ENCODE measurements at places on chromosomes 7 and 10.

GRCh38 chr7:158094671-158095226 lies 492.9 kb downstream of the PTPRN2 start:
- no peak for DNase-seq

DNA sequence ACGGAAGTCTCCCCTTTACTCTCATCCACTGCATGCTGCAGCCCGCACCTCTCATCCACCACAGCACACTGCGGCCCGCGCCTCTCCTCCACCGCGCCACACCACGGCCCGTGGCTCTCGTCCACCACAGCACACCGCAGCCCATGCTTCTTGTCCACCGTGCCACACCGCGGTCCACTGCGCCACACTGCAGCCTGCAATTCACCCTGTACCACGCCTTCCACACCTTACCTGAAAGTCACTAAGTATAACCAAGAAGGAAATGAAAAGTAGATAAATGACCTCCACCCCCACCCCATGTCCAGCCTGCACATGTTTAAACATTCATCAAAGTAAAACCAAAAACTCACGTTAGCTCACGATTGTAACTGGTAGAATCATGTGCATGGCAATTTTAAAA lies 176.1 kb downstream of the DIP2C start:
- DNase-seq, result no peak

- DNase-seq, result no peak
Measured at GRCh38 chr10:48968036-48968435, 28.4 kb upstream of the LRRC18 start.

DNA sequence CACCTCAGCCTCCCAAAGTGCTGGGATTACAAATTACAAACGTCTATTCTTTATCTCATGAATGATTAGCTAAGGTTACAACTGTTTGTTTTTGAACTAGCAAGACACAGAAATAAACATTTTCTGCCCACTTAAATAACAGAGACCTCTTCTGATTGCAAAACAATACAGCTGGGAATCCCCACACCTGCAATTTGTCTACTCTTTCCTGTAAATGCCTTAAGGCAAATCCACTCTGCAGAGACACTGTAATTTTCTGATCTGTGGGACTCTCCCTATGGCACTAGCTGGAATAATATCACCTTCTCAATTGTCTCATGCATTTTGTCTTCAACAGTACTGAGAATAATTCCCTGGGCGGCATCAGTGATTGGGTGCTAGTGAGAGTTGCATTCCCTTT lies 149.3 kb upstream of the FAM3C start:
- DNase-seq, result no peak

DNA sequence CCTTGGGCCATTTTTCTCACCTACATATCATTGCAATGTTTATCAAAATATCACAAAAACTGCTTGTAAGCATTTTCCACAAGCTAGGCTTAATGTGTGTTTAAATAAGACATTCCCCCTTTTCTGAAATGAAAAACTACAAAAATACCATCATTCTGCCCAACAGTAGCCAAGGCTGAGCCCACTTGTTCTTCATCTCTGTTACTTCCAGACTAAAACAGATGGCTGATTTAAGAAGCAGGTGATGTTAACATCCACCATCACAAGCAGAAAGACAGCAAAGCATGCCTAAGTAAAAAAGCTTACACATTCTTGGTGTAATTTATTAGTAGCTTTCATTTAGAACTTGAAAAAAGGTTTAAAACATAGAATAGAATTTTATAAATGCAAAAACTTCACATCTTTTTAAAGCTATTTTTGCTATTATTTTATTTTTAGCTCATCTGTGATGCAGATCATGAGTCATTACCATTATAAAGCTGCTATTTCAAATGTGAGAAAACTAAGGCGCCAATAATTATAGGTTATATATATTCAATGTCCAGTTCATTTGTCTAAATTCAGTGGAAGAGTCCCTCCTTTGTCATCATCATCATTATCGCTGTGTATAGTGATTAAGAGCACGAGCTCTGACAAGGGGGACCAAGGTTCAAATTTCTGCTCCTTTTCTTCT lies 109.4 kb downstream of the RELN start:
- no peak for DNase-seq

DNA sequence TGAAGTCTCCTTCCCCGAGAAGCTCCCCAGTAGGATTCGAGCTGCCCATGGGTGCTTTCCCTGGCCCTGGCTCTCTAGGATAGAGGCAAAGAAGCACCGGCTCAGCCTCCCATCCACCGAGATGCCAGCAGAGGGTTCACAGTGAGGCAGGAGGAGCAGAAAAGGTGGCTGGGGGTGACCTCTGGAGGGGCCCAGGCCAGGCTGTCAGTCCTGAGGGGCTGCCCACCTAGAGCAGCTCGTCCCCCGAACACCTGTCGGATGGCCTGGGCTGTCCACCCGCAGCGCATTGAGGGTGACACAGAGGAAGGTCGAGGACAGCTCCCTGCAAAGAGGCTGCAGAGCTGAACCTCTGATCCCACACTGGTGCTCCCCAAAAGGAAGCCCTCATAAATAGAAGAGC lies 167.2 kb upstream of the PPP2R2D start:
- DNase-seq, result no peak

DNA sequence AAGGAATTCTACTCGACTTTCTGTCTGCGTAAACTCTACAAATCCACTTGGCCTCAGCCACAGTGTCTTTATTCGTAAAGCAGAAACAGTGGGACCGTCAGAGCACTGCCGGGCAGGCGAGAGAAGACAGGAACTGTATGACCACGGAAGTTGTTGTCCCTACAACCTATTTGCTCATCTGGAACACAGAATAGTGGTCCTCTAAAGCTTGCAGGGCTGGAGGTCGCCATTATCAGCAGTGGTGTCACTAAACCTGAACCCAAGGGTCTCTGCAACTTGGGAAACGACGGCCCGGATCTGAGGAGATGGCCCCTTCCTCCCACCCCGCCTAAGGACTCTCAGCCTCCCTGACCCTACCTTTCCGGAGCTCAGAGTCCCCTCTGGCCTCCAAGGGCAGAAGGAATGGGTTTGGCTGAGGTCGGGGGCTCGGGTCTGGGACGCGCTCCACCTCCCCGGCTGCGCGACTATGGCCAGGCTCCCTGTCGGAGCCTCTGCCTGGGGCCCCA lies 442 bp downstream of the STYXL1 start:
- peak; percentile 19 for DNase-seq

DNA sequence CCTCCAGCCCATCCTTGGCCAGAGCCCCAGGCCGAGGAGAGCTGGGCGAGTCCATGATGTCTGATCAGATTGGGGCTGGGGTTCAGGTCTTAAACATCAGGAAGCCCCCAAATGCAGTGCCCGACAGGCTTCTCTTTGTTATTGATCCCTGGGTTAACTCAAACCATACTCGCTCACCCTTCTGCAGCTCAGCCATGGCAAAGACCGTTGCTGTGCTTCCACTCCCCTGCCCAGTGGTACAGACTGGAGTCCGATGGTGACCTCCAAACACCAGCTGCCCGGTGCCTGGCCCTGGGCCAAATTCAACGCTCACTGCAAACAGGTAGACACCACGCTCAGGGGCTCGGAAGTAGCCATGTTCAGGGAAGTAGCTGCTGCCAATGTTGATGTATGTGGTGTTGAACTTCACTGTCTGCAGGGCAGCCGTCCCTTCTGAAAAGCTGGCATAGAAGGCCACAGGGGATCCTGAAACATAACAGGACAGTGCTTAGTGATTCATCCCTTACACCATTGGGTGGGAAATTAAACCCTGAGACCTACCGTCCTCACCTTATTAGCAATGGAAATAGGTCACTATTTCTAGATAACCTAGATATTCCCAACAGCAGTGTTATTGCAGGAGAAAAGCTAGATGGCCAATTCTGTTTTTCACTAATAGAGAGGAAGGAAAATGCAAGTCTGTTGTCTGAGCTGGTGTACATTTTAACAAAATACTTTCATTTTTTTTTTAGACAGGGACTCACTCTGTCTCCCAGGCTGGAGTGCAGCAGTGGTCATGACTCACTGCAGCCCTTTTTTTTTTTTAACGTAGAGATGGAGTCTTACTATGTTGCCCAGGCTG lies 20.5 kb downstream of the MMRN2 start:
- no peak for DNase-seq

- no peak for DNase-seq
Measured at GRCh38 chr10:23479798-23480473, 41.1 kb downstream of the OTUD1 start.

- peak; percentile 83 for DNase-seq
Measured at GRCh38 chr10:69383558-69383957, 33.2 kb downstream of the TACR2 start.

- DNase-seq, result peak; percentile 70
Measured at GRCh38 chr10:133127291-133128125, 32.5 kb upstream of the KNDC1 start.

DNA sequence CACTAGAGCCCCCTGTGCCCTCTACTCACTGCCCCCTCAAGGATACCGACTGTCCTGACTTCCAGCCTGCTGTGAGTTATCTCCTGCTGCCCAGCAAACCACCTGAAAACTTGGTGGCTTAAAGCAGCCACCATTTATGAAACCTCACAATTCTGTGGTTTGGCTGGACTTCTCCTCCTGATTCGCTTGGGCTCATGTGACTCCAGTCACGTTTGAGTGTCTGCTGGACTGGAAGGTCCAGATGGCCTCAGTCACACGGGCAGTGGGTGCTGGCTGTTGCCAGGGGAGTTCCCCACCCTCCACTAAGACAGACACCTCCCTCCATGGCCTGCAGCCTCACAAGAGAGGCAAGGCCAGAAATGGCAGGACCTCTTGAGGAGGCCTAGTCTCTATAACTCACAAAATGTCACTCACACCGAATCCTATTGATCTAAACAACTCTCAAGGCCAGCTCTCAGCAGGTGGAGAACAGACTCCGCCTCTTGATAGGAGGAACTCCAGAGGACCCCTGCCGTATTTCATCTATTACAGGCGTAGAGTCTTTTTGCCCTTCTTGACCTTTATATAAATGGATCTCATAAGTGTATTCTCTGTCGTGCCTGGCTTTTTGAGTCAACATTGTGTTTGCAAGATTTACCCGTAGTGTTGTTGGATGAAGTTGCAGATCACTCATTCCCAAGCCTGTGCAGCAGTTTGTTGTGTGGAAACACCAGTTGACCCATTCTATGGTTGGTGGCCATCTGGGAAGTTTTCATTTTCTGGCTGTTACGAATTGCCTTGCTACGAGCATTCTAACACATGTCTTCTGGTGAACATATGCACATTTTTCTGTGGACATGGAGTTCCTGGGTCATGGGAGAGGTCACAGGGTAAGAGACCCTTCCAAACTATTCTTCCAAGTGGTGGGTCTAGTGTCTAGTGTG lies 48.3 kb downstream of the ZMIZ1 start:
- DNase-seq, result peak; percentile 73

DNA sequence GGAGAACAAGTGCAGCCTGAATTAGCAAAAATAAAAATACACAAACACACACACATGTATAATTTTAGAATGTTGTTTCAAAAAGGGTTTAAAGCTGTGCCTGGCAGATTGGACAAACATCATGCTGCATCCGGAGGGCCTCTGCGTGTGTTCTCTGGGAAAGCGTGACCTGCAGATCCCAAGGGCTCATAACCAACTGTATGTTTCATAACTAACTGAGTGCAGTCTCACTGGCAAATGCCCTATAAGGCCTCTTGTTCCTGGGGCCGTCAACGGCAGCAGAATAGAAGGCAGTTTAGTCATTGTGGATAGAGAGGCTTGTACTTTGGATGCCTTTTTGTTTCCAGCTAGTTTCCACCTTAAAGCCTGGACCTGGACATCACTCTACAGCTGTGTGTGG lies 243.8 kb upstream of the KIAA1217 start:
- DNase-seq, result no peak

GRCh38 chr7:3109311-3109915 lies 65.7 kb upstream of the CARD11 start:
- no peak for DNase-seq

DNA sequence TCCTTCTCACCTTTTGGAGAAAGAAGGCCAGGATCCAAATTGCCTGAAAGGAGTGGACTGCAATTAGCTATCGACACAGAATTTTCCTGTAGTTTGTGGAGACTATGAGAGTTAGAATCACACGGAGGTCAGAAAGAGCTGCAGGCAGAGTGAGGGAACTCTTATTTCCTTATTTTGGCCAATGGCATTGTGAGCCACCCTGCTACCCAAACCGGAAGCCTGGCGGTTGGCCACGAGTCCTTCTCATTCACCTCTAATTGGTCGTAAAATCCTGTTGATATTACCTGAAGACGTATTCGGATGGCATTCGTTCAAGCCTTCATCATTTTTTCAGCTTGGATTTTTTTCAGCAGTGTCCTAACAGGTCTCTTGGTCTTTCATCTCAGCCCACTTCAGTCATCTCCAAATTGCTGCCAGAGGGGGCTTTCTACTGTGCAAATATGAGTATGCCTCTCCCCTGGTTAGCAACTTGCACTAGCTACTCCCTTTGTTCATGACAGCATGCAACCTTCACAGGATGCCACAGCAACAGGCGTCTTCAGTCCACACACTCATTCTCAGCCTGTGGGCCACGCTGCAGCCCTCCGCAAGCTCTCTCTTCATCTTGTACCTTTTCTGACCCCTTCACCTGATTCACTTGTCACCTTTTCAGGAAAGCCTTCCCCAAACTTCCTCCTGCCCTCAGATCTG lies 66.9 kb downstream of the GATA3 start:
- DNase-seq, result no peak

- no peak for DNase-seq
Measured at GRCh38 chr10:66521506-66521905, 404.3 kb upstream of the LRRTM3 start.

DNA sequence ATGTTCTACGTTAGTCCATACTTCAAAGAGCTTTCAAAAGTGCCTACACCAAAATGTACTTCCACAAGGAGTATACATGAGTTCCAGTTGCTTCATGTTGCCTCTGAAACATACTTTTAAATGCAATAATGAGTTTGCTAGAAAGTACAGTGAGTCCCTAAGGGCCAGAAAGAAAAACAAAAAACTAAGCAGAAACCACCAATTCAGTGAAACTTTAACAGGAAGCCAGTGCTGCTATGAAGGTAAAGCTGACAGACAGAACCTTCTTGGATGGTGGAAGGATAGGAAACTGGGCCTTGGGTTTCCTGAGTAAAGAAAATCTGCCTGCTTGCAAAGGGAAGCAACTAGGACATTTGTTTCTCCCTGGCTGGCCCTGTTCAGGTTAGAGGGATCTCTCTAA lies 104.2 kb downstream of the CTTNBP2 start:
- DNase-seq, result no peak

GRCh38 chr7:103805346-103805745 lies 184.1 kb downstream of the RELN start:
- DNase-seq, result no peak

DNA sequence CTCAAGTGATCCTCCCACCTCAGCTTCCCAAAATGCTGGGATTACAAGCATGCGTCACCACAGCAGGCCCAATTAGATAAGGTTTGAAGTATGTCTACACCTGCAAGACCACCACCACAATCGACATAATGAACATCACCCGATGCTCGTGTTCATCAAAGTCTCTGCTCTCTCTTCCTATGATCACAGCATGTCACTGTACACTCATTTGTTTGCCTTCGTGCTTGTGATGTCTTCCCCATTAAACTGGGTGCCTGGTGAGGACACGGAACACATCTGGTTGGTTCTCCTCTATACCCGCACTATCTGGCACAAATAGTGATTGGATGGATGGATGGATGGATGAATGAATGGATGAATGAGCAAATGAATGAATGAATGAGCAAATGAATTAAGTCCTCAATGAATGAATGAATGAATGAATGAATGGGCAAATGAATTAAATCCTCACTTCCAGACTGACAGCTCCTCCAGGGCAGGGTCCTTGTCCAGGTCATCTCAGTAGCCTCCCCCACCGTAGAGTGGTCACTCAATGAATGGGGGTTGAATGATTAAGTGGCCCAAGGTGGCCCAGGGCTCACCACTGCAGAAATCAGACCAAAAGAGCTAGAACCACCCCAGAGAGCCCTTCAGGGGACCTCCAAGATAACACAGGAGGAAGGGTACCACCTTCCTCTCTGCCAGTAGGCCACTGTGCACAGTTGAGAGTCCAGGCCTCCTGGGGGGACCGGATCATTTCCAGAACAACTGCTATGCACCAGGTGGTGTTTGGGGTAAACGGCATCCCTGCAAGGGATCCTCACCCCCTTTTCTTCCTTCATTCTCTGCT lies 101.9 kb upstream of the TNRC18 start:
- no peak for DNase-seq

Measured in AG08396 (cell line).